Right lobe of liver (tissue), 6 donors: ENCODE measurements at places on chromosomes 12 and 14. TPM values are rescaled to one million over a fixed set of nuclear protein-coding genes. Genes with fewer than 3 reads are reported as not detected.

The LTA4H gene
- 32.5 TPM for total RNA-seq

The HOXC4 gene
- not detected for total RNA-seq

The SDR9C7 gene
- total RNA-seq: not detected

The KLHL42 gene
- total RNA-seq: 10.1 TPM

The CLMN gene
- 70.6 TPM for total RNA-seq

The DPF3 gene
- 3.7 TPM for total RNA-seq

The ENDOU gene
- not detected for total RNA-seq

The SLC17A8 gene
- 0.12 TPM for total RNA-seq

The FGFR1OP2 gene
- total RNA-seq: 21.9 TPM

The SERPINA9 gene
- 0.18 TPM for total RNA-seq

The TAS2R20 gene
- 0.68 TPM for total RNA-seq

The GZMB gene
- not detected for total RNA-seq

The HVCN1 gene
- 2.0 TPM for total RNA-seq

The VRTN gene
- total RNA-seq: not detected

The KRT85 gene
- total RNA-seq: not detected

The CLEC7A gene
- 2.2 TPM for total RNA-seq

The SLC35E3 gene
- total RNA-seq: 6.6 TPM

The WSCD2 gene
- not detected for total RNA-seq

The SRRM4 gene
- not detected for total RNA-seq

The AKAP5 gene
- total RNA-seq: 0.21 TPM

The PTPN21 gene
- total RNA-seq: 6.0 TPM

The DNAH10 gene
- not detected for total RNA-seq

The ETFRF1 gene
- total RNA-seq: 29.9 TPM

The MYH6 gene
- 0.83 TPM for total RNA-seq

The IQSEC3 gene
- total RNA-seq: 0.06 TPM

The PKP2 gene
- total RNA-seq: 23.1 TPM

The SLC7A8 gene
- total RNA-seq: 10.1 TPM

The FAM181A gene
- not detected for total RNA-seq

The OTOGL gene
- not detected for total RNA-seq

The DPY19L2 gene
- total RNA-seq: not detected

The SERPINA5 gene
- total RNA-seq: 111 TPM

The TTC8 gene
- total RNA-seq: 11.9 TPM

The FOXN4 gene
- total RNA-seq: not detected

The ZNF891 gene
- 0.50 TPM for total RNA-seq

The LIN7A gene
- 22.1 TPM for total RNA-seq

The TC2N gene
- total RNA-seq: 4.4 TPM

The PPP1R1A gene
- 153 TPM for total RNA-seq

The KRT79 gene
- total RNA-seq: not detected

The INHBC gene
- total RNA-seq: 14.7 TPM

The BEGAIN gene
- 0.61 TPM for total RNA-seq

The TGFB3 gene
- total RNA-seq: 12.8 TPM

The NGB gene
- total RNA-seq: not detected
